A549 treated with RU486 at 1 μM for 4 hours (cell line): ENCODE measurements at places on chromosomes 1 and 21. TPM values are rescaled to one million over a fixed set of nuclear protein-coding genes. Genes with fewer than 3 reads are reported as not detected.

SPRR2F gene
- not detected in 5 replicates for total RNA-seq

HPDL gene
- 3.6 to 6.2 TPM (median 4.7 TPM) in 5 replicates for total RNA-seq

XCL2 gene
- not detected in 5 replicates for total RNA-seq

HORMAD1 gene
- 3.0 to 8.1 TPM (median 7.7 TPM) in 5 replicates for total RNA-seq

CCT3 gene
- total RNA-seq, result 379 to 433 TPM (median 412 TPM) in 5 replicates

SUSD4 gene
- total RNA-seq, result 0.34 to 1.00 TPM (median 0.84 TPM) in 5 replicates

FCN3 gene
- not detected in 5 replicates for total RNA-seq

RAP1GAP gene
- total RNA-seq, result 8.6 to 13.1 TPM (median 12.0 TPM) in 5 replicates

CYP4B1 gene
- not detected in 5 replicates for total RNA-seq

SLC30A10 gene
- 0.06 to 0.09 TPM (median 0.07 TPM) in 3 of 5 replicates, not detected in the others for total RNA-seq

LIN28A gene
- 0.03 TPM in 1 of 5 replicates, not detected in the others for total RNA-seq

KCNJ15 gene
- 0.05 to 0.22 TPM (median 0.08 TPM) in 5 replicates for total RNA-seq

LRRIQ3 gene
- total RNA-seq, result 0.35 to 1.0 TPM (median 0.70 TPM) in 5 replicates

OR2L2 gene
- 0.02 to 0.06 TPM in 2 of 5 replicates, not detected in the others for total RNA-seq

UBL4B gene
- total RNA-seq, result not detected in 5 replicates

KCNA2 gene
- total RNA-seq, result 0.03 to 0.18 TPM (median 0.05 TPM) in 4 of 5 replicates, not detected in the other

TAS1R1 gene
- not detected in 5 replicates for total RNA-seq

PLEKHA6 gene
- 16.9 to 32.3 TPM (median 25.3 TPM) in 5 replicates for total RNA-seq

NSUN4 gene
- 11.1 to 13.0 TPM (median 12.1 TPM) in 5 replicates for total RNA-seq

PAPPA2 gene
- total RNA-seq, result 0.01 TPM in 1 of 5 replicates, not detected in the others

EDN2 gene
- total RNA-seq, result 4.2 to 6.4 TPM (median 5.0 TPM) in 5 replicates

COL18A1 gene
- total RNA-seq, result 123 to 173 TPM (median 137 TPM) in 5 replicates

DYNLT4 gene
- 0.32 to 0.64 TPM (median 0.48 TPM) in 4 of 5 replicates, not detected in the other for total RNA-seq

TEDDM1 gene
- total RNA-seq, result not detected in 5 replicates

LHX8 gene
- total RNA-seq, result 1.1 to 1.5 TPM (median 1.4 TPM) in 5 replicates

CATSPERE gene
- total RNA-seq, result 0.14 to 0.23 TPM (median 0.18 TPM) in 4 of 5 replicates, not detected in the other

RGS1 gene
- total RNA-seq, result not detected in 5 replicates

MARK1 gene
- total RNA-seq, result 0.07 to 0.32 TPM (median 0.11 TPM) in 5 replicates

PADI2 gene
- 1.1 to 1.6 TPM (median 1.3 TPM) in 5 replicates for total RNA-seq

AK5 gene
- 6.5 to 10.9 TPM (median 7.8 TPM) in 5 replicates for total RNA-seq

DMRTA2 gene
- total RNA-seq, result 0.05 to 0.33 TPM (median 0.16 TPM) in 5 replicates

DMBX1 gene
- 0.71 to 1.2 TPM (median 1.0 TPM) in 5 replicates for total RNA-seq

BRINP2 gene
- 0.03 to 0.43 TPM (median 0.12 TPM) in 5 replicates for total RNA-seq

PRDM15 gene
- total RNA-seq, result 2.6 to 3.4 TPM (median 3.2 TPM) in 5 replicates

TRPM2 gene
- 5.2 to 10.6 TPM (median 8.9 TPM) in 5 replicates for total RNA-seq

PEX14 gene
- 11.3 to 16.1 TPM (median 15.0 TPM) in 5 replicates for total RNA-seq

UBE2U gene
- not detected in 5 replicates for total RNA-seq

SEMA4A gene
- 0.17 to 0.53 TPM (median 0.44 TPM) in 5 replicates for total RNA-seq

RBM15 gene
- total RNA-seq, result 6.4 to 9.4 TPM (median 9.0 TPM) in 5 replicates

TSSK3 gene
- total RNA-seq, result not detected in 5 replicates

CYP4A11 gene
- total RNA-seq, result not detected in 5 replicates

CPLANE2 gene
- total RNA-seq, result 1.9 to 3.3 TPM (median 2.8 TPM) in 5 replicates

UBXN10 gene
- total RNA-seq, result not detected in 5 replicates

KMO gene
- total RNA-seq, result 0.90 to 1.7 TPM (median 1.2 TPM) in 5 replicates

SEMA6C gene
- total RNA-seq, result 1.1 to 1.6 TPM (median 1.3 TPM) in 5 replicates

ATP1A4 gene
- total RNA-seq, result not detected in 5 replicates

AKR7A3 gene
- total RNA-seq, result 0.08 to 0.24 TPM (median 0.15 TPM) in 4 of 5 replicates, not detected in the other

VN1R5 gene
- not detected in 5 replicates for total RNA-seq

SPRR1B gene
- not detected in 5 replicates for total RNA-seq

DNASE2B gene
- total RNA-seq, result not detected in 5 replicates

UTP25 gene
- 9.6 to 12.5 TPM (median 11.6 TPM) in 5 replicates for total RNA-seq

PIGR gene
- total RNA-seq, result not detected in 5 replicates

DSTYK gene
- 6.2 to 9.7 TPM (median 9.5 TPM) in 5 replicates for total RNA-seq

LAX1 gene
- total RNA-seq, result not detected in 5 replicates
